ENCODE measurements at places on chromosomes 6 and 20.

DNA sequence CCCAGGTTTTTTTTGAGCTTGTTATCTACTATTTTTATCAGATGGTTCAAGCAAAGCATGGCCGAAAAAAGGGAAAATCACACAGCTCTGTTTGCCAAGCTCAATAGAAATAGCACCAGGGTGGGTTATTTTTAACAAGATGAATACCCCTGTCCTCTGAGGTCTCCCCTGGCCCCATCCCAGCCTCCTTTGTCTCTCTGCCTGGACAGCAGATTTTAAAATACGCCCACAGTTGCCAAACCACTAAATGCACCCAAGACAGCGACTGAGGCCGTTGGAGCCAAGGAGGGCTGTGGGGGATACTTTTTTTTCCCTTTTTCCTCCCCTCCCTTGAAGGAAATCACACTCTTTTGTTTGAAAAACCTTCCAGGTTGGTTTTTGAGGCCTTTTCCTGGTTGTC is 106.6 kb downstream of the VEGFA start:
- no peak for DNase-seq

GRCh38 chr6:132750455-132751248 is 7.1 kb downstream of the VNN2 start:
- DNase-seq = no peak

- peak; percentile 61 for DNase-seq
These were observed 39.9 kb downstream of the RPRD1B start for GRCh38 chr20:38073307-38074071.

- DNase-seq = peak; percentile 52
These were observed 246.7 kb downstream of the FOXC1 start for GRCh38 chr6:1856381-1856780.

DNA sequence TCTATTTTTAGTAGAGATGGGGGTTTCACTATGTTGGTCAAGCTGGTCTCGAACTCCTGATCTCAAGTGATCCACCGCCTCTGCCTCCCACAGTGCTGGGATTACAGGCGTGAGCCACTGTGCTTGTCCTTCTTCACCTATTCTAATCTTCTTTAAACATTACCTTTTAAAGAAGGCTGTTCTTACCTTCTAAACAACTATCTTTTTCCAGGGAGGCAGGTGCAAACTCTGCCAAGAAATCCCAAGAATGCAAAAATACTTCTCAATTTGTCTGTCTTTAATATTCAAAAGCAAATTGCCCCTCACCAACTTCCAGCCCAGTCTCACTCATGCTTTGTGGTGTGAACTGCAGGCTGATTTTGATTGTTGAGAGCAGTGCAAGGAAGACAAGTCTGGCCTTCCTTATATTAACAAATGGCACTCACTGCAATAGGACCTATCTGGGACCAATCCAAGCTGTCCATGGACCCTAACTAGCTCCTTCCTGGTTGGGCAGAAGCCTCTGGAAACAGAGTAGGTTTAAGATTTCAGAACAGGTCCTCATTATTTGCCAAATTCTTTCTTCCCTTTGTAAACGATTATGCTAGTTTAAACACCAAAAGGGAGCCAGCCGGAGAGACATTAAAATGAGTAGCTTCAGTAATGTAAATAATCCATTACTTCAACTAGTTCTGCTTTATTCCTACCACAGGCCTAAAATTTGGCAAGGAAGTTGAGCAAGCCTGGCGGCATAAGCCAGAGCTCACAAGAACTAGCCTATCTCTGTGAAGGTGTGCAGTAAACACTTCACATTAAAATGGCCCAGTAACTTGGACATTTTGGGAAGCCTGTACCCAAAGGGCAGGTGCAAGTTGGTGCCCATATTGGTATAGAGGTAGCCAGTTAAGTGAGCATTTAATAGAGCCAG is 1.6 kb downstream of the SCAND1 start:
- peak; percentile 33 for DNase-seq

GRCh38 chr6:36402481-36402880 is 15.0 kb upstream of the ETV7 start:
- no peak for DNase-seq

DNA sequence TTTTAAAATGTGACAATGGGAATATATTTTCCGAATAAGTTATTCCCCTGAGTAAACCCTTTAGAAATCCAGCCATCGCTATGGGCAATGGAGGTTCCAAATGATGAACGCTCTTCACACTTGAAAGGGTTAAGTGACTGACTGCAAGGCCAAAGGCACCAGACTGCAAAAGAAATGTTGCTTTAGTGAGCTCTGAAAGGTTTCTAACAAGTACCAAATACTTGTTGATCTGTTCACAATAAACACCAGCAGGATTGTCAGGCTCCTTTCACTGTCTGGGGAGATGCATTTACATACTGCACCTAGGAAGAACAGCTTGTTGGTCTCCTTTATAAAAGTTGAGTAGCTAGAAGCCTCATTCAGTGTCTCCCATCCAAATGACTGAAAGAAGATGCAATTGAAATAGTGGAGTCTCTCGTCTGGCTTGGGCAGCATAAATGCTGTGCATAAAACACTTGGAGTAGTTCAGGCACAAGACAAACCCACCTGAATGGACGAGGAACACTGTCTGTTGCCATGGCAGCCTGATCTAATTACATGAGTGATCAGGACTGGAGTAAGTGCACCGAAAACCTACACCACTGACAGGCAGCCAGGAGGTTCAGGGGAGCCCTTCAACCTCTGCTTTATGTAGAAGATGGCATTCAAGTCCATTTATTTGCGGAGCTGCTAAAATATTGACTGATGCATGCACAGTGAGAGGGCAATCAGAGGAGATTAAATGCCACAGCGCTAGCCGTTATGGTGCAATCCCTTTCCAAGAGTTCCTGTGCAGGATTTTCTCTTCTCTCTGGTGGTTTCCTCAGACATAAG is 2.9 kb downstream of the ATXN1 start:
- DNase-seq = no peak

GRCh38 chr20:14953736-14954135 is 616.3 kb upstream of the FLRT3 start:
- no peak for DNase-seq
